ENCODE measurements at places on chromosomes 1 and 21. TPM values are rescaled to one million over a fixed set of nuclear protein-coding genes. Genes with fewer than 3 reads are reported as not detected.

The C1orf141 gene
- total RNA-seq: not detected

The SDHC gene
- total RNA-seq: 21.6 TPM

The FAM167B gene
- total RNA-seq: not detected

The OR2T29 gene
- total RNA-seq: not detected

The SPATA6 gene
- total RNA-seq: 12.8 TPM

The RGS13 gene
- total RNA-seq: not detected

The SMCP gene
- not detected for total RNA-seq

The UBL4B gene
- not detected for total RNA-seq

The OPRD1 gene
- total RNA-seq: 0.31 TPM

The NID1 gene
- 12.2 TPM for total RNA-seq

The ERICH3 gene
- total RNA-seq: 36.9 TPM

The MYCL gene
- total RNA-seq: 9.1 TPM

The CFHR4 gene
- 0.94 TPM for total RNA-seq

The SLFNL1 gene
- total RNA-seq: 4.4 TPM

The KPRP gene
- not detected for total RNA-seq

The FAM177B gene
- not detected for total RNA-seq

The AMPD1 gene
- total RNA-seq: not detected

The NBPF4 gene
- not detected for total RNA-seq

All from parietal lobe (tissue), 2 donors.